IMR-90 (cell line): ENCODE measurements at places on chromosomes 11 and 22. TPM values are rescaled to one million over a fixed set of nuclear protein-coding genes. Genes with fewer than 3 reads are reported as not detected.
A peak's percentile ranks its signal among the peaks of the same experiment; 100 is the strongest.

GRCh38 chr11:64035576-64035975 is at the start of gene FLRT1:
TSS of gene FLRT1 (plus strand) at chr11:64035931. CDS start at chr11:64116268, 80,337 bp downstream.
- no peak for DNase-seq

The CATSPER1 gene
- 0.18 and 0.28 TPM in 2 replicates for total RNA-seq

GRCh38 chr11:76604626-76605241 is 65.8 kb downstream of the LRRC32 start:
- DNase-seq = peak; percentile 76

- no peak for DNase-seq
These were observed 51.1 kb downstream of the WNT7B start for GRCh38 chr22:45925811-45926351.

The C11orf42 gene
- total RNA-seq = not detected in 2 replicates

GRCh38 chr22:49564054-49564453 is 263.6 kb downstream of the BRD1 start:
- DNase-seq = no peak

The ADAMTS15 gene
- 3.0 and 3.1 TPM in 2 replicates for total RNA-seq
